GM12865 (cell line): ENCODE measurements at places on chromosomes 5 and 9.

- peak; percentile 56 for DNase-seq
Measured at GRCh38 chr5:43039471-43040286, 440 bp downstream of the ANXA2R start.

DNA sequence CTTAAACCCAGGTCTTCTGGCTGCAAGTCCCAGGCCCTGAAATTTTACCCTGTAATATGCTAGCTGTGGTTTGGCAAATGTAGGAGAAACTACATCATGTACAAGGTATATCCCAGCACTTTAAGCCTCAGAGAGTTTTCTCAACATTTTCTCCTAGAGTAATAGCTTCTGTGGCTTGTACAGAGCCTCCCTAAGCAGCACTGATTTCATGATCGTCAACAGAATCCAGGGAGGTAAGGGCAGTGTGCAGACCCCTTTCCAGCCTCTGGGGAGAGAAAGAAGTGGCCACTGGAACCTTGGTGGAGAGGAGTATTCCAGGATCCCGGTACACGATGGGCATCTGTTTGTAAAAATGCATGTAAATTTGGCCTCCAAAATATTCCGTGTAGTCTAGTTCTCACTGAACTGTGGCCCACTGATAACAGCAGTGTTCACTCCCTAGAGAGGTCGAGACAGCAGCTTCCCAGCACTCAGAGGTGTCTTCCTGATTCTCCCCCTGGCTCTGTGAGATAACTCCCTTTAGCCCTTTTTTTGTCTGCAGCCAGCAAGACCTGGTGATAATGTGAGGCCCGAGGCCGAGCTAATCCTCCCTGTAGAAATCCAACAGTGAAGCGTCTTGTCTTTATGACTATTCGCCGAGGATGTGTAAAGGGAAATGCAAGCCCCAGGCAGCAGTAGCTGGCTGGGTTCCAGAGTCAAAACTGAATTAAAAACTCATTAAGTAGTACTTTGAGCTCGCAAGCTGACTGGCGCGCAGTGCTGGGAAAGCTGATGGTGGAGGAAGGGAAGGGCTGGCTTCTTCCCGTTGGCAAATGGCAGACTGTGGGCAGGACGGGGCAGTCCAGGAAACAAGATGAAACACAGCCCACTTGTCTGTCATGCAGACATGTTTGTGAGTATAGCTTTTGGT is 59.0 kb downstream of the MAP1B start:
- DNase-seq, result no peak

DNA sequence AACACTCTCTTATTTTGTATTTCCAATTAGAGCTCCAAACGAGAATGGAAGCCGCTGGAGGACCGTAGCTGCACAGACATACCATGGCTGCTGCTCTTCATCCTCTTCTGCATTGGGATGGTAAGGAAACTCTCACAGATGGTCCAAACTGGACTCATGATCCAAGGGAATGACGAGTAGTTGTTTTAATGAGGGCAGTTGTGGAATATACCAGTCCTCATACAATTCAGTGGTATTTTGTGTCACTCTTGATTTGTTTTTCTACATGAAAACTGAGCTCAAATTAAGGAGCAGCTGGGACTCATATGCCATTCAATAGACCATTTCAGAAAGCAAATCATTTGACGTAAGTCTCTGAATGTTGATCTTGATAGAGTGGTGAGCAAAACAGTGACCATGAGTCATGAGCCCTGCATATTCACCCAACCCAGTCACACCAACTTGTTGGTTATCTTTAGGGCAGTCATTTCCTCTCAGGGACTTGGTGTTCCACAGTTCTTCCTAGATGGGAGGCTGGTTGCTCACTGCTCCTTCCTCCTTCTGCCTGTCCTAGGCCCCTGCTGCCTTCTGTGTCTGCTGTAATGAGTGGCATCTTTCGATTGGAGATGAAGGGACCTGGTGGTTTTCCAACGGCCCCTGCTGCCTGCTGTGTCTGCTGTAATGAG is 54.9 kb downstream of the SLC44A1 start:
- no peak for DNase-seq

- DNase-seq, result no peak
Measured at GRCh38 chr9:22040760-22041159, 31.7 kb upstream of the CDKN2B start.

DNA sequence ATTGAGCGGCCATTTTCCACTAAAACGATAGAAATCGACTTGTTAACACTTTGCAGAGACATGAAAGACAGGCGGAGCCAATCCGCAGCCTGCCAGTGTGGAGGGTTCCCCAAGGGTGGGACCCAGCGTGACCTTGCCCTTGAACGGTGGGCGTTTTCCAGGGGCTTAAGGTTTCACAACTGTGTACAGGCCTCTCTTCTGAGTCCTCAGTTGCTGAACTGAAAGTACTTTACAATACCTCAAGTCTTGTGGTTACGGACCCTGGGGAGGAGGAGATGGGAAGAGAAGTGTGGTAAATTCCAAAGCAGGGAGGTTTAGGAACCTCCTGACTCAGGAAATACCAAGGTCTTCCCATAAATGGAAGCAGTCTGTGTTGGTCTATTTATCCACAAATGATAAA is 68.2 kb upstream of the CKMT2 start:
- no peak for DNase-seq

DNA sequence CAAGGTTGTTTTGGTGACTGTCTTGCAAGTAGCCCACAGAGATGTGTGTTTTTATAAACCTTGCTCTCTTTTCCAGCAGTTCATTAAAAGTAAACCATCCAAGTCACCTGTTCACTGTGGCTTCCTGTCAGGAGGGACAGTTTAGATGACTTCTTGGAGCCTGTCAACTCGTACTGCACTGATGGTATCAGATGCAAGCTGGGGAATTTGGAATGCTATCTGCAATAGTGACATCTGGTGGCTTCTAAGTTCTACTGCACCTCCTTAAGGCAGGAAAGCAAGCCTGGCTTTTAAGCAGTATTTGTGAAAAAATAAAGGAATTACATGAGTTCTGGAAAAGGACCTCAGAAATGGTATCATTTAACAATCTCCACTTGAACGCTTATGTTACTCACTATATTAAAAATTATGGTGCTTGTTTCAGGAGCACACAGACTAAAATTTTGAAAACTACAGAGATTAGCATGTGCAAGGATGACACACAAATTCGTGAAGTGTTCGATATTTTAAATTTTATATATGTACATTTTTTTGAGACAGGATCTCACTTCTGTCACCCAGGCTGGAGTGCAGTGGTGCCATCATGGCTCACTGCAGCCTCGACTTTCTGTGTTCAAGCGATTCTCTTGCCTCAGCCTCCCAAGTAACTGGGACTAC is 164.0 kb downstream of the TTC39B start:
- peak; percentile 52 for DNase-seq

- no peak for DNase-seq
Measured at GRCh38 chr9:72788966-72789735, 163.7 kb downstream of the ALDH1A1 start.

- no peak for DNase-seq
Measured at GRCh38 chr5:1662559-1663085, 137.0 kb downstream of the MRPL36 start.

DNA sequence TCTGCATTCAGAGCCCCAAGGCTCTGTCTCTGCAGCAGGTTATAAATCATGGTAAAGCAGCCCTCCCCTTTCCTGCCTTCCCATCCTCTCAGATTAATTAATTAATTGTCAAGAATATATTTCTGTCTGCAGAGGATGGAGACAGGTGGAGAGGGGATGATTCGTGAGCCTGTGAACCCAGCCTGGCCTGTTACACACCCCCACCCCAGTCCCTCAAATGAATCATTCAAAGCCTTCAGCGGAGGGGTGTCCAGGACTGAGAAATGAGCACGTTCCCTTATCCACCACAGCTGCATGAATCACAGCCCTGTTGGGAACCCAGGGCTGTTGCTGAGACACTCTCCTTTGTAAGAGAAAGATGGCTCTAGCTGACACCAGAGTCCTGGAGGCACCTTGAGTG is 56.0 kb downstream of the NIPAL4 start:
- DNase-seq, result no peak

DNA sequence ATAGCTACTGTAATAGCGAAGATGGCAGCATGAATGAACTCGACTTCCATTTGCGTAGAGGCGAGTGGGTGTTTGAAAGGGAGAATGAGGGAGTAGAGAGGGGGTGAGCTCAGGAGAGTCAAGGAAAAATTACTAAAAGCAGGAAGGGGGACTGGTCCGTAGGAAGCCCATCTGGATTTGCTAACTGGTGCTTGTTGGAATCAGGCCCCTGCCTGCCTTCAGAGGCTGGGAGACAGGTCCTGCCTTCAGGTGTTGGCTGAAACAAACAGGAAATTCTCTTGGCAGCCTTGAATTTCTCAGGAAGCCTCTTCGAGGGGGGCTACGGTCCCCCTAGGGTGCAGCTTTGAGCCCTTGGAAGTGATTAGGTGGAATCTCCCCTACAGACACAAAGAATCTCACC is 121.7 kb downstream of the OLFM1 start:
- no peak for DNase-seq

DNA sequence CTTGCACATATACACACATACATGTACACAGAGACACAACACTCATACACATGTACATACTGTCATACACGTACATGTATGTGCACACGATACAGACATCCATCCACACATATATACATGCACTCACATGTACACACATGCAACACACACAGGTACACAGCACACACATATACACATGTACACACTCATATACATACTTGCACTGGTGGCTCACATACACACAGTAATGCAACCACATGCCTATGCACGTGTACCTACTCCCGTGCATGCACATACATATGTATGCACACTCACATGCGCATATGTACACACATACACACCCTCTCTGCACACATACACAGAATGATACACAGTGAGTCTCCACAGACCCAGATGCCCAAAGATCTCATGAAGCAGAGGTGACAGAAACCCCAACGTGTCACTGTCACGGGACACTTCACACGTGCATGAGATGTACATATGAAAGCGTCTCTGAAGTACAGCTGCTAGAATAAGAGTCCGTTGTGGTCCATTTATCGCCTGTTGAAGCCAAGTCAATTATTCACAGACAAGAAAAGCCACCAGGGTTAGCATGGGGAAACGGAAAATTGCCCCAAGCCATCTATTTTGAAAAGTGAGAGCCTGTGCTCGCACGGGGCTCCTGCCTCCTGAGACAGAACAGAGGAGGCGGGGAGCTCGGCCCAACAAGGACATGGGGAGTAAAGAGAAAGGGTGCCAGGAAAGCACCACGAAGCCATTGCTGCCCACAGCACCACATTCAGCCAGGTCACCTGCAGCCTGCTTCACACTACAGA is 24.9 kb downstream of the LPCAT1 start:
- peak; percentile 95 for DNase-seq

- DNase-seq, result peak; percentile 55
Measured at GRCh38 chr9:137759649-137760321, 117.8 kb upstream of the CACNA1B start.

- no peak for DNase-seq
Measured at GRCh38 chr5:58934629-58935097, 351.8 kb downstream of the RAB3C start.

DNA sequence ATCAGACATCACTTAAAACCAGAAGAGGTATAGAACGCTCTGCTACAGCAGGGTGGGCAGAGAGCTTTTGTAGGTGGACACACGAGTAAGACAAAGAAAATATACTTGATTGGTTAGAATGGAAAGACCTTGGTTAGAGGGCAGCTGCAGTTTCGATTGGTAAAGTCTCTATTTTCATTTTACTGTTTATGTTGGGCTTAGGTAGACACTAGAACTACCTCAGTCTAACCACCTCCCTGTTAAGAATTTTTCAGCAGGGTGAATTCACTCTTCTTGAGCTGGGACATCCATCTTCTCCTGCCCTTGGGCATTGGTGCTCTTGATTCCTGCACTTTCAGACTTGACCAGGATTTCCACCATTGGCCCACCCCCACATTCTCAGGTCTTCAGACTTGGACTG is 116.3 kb downstream of the BASP1 start:
- no peak for DNase-seq

DNA sequence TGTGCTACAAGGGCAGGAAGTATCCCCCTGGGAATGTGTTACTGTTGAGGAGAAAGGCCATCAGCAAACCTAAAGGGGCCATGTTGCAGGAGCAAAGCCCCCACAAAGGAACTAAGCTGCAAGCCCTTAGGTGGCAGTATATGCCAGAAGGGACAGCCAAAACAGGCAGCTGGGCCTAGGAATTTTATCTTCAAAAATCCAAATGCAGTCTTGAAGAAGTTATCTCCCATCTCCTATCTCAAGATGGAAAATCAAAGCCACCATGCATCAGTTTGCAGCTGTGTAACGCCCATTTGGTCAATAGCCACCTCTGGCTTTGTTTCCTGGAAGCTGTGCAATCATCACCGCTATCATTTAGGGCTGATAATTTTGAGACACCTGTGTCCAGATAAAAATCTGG is 400.3 kb downstream of the ARHGEF28 start:
- no peak for DNase-seq

DNA sequence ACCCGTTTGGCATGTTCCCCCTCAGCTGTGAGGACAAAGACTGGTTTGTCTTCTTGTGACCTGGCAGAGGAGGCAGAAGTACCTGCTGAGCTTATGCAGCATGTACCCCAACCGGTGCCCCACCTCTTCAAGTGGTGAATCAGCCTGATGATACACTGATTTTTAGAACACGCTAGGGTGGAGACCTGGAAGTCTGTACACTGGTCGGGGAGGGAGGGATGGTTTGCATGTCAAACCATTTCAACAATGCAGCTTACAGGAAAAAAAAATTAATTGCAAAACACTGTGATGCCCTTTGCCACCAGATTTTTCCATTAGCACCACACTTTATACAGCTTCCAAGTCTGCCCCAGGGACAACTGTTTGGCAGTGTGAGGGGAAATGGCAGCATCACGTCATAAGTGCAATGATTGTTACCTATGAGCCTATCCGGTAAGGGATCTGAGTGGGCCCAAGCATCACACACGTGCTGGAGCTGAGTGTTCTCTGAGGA is 155.1 kb upstream of the DMRT1 start:
- DNase-seq, result no peak

- DNase-seq, result no peak
Measured at GRCh38 chr5:95791751-95792150, 30.8 kb downstream of the GLRX start.

DNA sequence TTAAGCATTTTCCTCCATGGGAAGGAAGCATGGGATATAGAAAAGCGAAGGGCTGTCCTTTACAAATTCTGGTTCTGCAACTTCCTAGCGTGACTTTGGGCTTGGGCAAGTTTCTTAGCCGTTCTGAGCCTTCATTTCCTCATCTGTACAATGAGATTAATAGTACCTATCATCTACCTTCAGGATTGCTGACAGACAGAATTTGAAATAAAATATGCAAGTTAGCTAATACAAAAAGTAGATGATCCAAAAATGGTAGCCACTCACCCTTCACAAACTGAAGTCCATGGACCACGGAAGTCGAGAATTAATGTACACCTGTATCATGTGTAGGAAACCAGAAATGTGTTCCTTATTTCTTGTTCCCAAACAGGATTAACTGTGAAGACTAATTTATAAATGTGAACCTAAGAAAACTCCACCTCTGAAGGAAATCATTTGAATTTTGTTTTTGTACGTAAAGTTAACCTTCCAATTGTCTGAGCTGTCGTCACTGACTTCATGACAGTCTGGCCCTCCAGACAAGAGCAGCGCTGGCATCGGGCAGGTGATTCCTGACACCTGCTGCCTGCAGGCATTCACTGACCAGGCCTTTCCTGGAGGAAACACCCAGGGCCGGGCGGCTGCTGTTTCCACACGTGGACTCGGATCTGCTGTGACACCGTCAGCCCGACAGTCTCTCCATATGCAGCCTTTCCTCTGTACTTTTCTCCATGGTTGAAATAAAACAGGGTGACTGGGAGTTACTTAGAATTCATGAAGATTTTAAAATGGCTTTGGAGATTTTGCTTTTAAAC is 63.4 kb downstream of the PSMB7 start:
- no peak for DNase-seq
